B cell (primary cell): ENCODE measurements at places on chromosomes 1 and 21.
A peak's percentile ranks its signal among the peaks of the same experiment; 100 is the strongest.

DNA sequence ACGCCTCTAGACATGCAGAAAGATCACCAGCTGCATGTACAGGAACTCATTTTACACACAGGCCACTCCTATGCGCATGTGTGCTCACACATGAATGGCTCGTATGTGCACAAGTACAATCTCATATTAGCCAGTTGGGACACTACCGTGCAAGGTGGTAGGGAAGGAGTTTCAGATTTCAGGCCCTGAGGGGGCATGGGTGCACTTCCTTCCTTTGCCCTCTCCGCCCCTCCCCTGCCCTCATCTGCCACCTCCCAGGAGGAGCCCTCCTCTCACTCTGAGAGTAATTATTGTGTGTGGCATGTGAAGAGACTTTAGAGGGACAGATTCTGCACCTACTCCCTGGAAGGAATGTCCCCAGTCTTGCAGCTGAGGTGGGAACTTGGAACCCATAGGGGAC, 14.8 kb downstream of the EDN2 start:
- no peak for DNase-seq

DNA sequence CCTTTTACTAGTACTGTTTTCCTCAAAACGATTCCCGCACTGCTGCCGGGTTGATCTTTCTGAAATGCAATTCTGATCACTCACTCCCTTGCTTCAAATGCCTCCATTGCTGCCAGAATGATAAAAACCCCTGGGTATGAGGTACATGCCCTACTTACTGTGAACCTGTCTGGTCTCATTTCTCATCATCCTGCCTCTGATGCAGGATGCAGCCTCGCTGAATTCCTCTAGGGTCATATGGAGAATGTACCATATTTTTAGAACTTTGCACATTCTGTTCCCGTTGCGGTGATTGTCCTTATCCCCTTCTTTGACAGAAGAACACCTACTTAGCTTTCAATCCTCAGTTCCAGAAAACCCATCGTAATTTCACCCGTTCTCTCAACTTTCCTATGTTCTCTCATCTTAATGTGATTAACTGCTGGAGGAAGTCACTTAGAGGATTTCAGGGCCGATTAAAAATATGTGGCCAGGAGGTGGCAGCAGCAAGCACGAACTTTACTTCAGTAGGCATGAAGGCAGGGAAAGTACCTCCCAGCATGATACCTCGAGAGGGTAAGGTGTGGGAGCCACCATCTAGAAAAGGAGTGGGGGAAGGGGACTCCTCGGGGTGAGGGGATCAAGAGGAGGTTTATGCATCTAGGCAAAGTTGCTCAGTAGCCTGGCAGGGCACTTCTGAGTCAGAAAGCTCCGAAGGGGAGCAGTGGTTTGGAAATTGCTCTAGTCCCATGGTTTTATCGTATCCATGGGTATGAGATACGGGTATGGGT, 361.5 kb upstream of the ZP4 start:
- peak; percentile 12 for DNase-seq

GRCh38 chr1:8155528-8156186, 129.5 kb upstream of the ERRFI1 start:
- no peak for DNase-seq

GRCh38 chr1:107135463-107135862, 5.4 kb upstream of the NTNG1 start:
- peak; percentile 41 for DNase-seq

DNA sequence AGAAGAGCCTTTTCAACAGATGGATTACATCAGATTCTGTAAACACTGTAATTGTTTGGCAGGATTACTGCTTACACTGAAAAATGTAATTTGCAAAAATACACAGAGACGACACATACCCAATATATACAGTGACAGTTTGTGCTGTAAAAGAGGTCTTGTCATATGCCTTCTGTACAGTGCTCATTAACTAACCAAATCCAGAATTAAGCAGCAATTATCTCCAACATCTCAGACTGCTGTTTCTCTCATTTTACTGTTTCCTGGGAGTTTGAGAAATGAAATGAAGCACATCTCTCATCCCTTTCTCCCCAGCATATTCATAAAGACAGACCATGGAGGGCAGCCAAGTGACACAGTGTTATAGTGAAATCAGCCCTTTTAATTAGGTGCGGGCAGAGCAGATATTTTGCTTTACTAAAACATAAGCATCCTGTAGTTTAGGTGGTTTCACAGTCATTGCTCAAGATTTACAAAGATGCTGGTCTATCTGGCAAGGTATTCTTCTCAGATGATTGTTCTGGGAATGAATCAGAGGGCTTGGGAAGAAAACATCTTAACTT, 618.4 kb upstream of the USP24 start:
- no peak for DNase-seq

DNA sequence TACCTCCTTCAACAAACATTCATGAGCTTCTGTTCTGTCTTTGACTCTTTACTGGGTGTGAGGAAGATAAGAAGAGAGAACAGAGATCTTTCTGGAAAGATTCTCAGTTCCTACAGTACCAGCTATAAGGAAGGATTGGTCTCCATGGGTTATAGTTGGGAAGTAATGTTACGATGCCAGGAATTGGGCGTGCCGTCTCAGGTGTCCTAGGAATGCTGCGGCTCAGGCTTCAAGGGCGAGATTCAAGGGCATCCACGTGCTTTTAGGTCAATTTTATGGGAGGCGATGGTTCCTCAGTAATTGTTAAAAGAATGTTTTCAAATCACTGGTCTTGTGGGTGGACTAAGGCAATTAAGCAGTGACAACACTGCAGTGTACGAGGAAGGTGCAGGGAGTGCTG, 27.3 kb downstream of the COG2 start:
- no peak for DNase-seq

- no peak for DNase-seq
Measured at GRCh38 chr1:25671929-25672328, 55.3 kb downstream of the MAN1C1 start.

GRCh38 chr1:69569576-69570328, 2.0 kb downstream of the LRRC7 start:
- no peak for DNase-seq

GRCh38 chr1:221777431-221778072, 35.7 kb upstream of the DUSP10 start:
- DNase-seq = peak; percentile 91

DNA sequence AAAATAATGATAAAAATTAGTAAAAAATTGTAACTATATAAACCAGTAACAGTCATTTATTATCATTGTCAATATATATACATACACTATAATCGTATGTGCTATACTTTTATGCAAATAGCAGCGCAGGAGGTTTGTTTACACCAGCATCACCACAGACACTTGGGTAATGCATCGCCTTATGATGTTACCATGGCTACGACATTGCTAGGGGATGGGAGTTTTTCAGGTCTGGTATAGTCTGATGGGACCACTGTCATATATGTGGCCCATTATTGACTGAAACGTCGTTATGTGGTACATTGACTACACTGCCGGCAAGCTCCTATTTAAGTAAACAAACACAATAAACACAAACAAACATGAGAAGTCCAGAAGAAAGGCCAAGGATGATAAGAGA, 45.6 kb downstream of the KCNK1 start:
- no peak for DNase-seq

DNA sequence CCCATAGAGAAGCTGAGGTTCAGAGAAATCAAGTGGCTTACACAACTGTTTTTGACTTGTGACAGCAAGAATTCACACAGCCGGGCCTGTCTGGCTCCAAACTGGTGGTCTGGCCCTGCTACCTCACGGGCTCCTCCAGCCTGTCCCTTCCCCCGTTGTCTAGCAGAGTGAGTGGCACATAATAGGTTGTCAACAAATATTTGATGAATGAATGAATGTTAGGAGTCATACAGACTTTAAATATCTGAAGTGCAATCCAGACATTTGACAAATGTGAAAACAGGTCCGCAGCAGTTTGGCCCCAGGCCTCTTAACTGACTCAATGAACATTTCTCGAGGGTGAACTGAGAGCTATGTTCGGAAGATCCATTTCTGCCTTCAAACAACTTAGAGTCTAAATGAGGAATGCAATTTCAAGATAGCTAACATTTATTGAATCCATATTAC, 1.1 kb upstream of the RHOC start:
- peak; percentile 15 for DNase-seq

GRCh38 chr1:181936768-181937581, 124.5 kb downstream of the ZNF648 start:
- peak; percentile 44 for DNase-seq

DNA sequence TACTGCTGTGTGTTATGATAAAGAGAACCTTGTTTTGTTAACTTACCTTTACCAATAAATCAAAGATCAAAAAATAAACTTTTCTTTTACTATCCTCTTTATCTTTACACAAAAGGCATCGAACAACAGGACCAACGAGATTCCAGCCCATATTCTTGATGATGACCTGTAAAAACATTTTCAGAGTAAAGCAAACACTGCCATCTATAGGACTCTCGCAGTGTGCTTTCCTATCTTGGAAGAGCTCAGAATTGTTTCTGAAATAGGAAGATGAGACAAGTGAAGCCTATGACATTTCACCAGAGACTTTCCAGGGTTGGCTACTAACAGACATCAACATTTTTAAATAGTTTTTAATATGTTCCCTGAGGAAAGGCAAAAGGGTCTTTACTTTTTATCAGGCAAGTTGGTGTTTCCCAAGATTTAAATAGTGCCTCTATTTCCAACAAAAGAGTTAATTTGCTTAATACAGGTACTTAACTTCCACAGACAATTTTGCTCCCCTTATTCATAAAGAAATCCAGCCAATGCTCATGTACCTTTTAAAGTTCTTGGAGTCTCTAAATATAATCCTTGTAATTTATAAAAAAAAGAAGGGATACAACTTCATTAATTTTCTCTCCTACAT, 7.3 kb downstream of the GLMN start:
- peak; percentile 20 for DNase-seq

- peak; percentile 30 for DNase-seq
Measured at GRCh38 chr1:180524915-180525714, 22.7 kb upstream of the ACBD6 start.

DNA sequence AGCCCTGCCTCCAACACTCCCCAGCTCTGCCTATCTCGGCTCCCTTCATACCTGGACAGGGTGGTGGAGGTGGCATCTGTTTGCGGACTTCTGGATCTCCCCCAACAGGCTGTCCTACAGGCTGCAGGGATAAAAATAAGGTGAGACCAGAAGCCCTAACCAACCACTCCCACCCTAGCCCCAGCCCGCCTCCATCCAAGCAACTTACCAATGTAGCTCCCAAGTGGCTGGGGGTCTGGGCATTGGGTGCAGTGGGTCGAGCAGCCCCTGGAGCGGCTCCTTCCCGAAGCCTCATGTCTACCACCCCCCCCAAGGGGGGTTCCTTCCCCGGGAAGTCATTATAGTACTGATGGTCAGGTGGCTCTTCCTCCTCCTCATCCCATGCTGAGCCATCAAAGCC, 4.4 kb downstream of the SHC1 start:
- DNase-seq = no peak
